ENCODE measurements at places on chromosomes 3 and 15.

DNA sequence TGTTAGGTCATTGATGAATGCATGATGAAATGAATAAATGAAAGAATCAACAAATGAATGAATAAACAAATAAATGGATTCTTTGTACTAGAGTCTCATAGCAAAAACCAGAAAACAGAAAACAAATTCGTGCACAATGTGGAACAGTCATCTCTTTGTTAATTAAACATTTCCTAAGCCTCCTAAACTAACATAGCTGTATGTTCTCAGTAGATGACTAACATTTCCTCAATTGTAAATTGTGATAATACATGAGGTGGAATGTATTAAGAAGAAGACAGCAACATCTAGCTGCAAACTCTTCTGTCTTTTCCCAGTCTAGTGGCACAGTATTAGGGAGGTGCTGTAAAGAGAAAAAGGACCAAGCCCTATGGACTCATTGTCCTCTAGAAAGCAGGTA is 1021.0 kb downstream of the MCTP2 start:
- DNase-seq = no peak

GRCh38 chr15:97517737-97518136 is 442.8 kb upstream of the ARRDC4 start:
- no peak for DNase-seq

GRCh38 chr3:78979028-78979427 is 788.8 kb downstream of the ROBO1 start:
- DNase-seq = no peak

DNA sequence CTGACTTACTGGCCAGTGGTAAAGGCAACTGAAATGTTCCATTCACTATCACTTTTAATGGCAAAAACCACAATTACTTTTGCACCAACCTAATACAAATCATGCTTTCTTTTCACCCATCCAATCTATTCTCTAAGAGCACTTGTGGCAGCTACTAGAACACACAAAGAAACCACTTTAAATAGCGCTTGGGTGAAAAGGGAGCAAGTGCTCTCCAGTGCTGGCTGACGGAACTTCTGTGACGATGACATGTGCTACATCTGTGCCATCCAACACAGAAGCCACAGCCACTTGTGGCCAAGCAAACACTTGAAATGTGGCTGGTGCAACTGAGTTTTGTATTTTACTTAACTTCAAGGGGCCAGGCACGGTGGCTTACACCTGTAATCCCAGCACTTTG is 18.9 kb downstream of the SH3BP5 start:
- no peak for DNase-seq

GRCh38 chr15:55226127-55226526 is 29.4 kb upstream of the RSL24D1 start:
- no peak for DNase-seq

DNA sequence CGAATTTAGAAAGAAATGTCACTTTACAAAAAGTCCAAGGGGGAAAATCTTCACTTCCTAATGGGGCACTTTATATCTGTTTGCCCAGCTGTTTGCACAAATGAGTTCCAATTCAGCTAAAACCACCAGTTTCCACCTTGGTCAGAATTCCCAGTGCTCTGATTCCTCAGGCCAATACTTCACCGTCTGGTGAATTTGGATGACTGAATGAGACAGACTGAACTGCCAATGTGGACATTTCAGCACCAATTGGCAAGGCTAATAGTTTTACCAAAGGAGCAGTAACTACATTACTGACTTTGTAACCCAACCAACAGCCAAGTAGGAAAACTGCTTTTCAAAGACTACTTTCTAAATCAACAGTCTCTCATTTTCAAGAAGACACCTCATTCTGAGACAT is 51.8 kb downstream of the ABI3BP start:
- no peak for DNase-seq

GRCh38 chr15:59616379-59616778 is 4.8 kb downstream of the GCNT3 start:
- DNase-seq = no peak

DNA sequence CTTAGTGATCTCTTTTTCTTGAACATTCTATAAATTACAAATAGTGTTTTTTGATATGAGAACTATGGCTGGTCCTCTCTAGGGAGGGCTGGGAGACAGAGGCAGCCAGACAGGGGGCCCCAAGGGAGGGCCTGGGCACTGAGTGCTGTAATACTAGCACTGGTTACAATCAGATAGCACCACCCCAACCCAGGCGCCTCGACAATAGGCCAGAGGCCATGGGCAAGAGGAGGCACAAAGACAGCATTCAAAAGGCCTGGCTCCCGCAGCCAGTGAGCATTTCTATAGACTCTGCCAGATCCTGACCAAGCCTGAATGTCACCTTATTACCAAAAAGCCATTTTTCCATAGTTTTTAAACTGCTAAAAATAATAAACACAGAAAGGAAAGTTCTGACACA is 158.5 kb downstream of the THRB start:
- DNase-seq = no peak

GRCh38 chr3:111726788-111727305 is 131.7 kb upstream of the ZBED2 start:
- DNase-seq = no peak

DNA sequence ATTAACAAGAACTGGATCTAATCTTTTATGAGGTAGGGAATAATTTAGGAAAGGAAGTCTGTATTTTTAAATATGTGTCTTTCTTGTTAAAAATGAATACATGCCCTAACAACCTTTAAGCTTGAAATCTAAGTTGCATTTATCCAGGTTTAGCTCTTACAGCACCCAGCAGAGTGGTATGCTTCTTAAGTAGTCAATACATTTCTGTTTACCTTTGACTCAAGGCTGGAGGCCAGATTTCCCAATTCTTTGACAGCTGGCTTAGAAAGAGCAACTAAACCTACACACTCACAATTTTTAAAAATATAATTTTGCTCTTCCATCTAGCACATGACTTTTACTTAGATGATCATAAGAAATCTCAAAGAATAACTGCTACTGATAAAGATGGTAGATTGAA is 148.9 kb downstream of the DPH6 start:
- DNase-seq = no peak

GRCh38 chr3:105473521-105474223 is 107.0 kb downstream of the ALCAM start:
- no peak for DNase-seq

DNA sequence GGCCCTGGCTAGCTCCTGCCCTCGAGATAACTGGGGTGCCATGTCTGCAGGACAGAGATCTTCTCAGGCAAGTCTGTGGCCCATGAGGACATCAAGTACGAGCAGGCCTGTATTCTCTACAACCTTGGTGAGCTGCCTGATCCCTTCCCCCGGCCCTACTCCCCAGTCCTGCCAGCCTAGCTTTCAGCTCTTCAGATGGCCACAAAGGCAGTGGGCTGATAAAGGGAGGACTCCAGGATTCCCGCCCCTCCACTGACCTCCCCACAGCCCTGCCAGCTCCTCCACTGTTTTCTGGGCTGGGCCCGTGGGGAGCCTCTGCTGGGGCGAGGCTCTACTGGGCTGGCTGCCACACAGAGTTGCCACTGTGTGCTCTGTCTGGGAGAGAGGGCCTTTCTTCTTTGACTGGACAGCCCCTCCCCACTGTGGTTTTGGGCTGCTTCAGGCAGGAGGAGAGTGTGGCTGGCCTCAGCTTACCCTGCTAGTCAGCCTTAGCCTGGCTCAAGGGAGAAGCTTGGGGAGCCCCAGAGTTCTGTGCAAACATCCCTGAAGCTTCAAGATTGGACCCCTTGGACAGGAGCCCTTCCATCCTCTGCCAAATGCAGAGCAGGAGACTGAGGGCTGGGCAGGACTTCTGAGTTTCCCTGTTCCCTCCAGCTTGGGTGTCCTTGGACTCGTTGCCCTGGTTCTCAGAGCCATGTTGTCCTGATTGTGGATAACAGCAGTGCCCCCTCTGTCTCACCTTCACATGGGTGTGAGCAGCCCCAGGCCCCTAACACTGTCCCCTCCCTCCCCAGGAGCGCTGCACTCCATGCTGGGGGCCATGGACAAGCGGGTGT is 24.4 kb downstream of the PTPN23 start:
- no peak for DNase-seq

DNA sequence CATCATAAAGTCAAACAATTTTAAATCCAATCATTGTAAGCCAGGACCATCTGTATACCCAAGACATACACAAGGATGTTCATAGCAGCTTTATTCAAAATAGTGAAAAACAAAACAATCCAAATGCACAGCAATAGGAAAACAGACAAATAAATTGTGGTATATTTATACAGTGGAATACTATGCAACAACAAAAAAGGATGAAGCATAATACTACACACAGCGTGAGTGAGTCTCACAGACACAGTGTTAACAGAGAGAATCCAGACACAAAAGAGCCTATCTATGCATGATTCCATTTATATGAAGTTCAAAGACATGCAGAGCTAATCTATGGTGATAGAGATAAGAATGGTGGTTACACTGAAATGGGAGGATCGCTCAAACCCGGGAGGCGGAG is 5.6 kb upstream of the MUC20 start:
- no peak for DNase-seq

GRCh38 chr15:64426845-64427465 is 33.4 kb upstream of the ZNF609 start:
- DNase-seq = no peak

GRCh38 chr3:51330046-51330445 is 55.0 kb upstream of the MANF start:
- no peak for DNase-seq

- no peak for DNase-seq
These were observed 26.5 kb upstream of the CLRN1 start for GRCh38 chr3:150998996-150999395.

- no peak for DNase-seq
These were observed 404.3 kb downstream of the AGBL1 start for GRCh38 chr15:86483936-86484335.

DNA sequence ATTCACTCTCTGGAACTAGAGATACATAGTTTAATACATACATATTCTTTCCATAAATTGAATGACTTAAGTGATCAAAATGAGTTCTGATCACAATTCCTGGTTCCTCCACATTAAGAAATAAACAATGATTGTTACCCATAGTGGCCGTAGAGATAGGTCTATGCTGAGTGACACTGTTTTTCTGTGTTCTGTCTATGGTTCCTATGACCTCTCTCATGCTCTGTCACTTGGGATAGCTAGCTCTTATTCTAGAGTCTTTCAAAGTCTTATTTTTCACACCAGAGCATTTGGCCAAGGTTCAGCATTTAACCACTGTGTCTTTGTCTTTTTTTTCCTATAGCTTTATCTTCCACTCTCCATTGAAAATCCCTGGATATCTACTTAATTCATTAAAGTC is 132.4 kb downstream of the GOLGA6L6 start:
- DNase-seq = no peak

GRCh38 chr15:60376677-60377095 is 21.1 kb downstream of the ANXA2 start:
- DNase-seq = no peak

- no peak for DNase-seq
These were observed 200.8 kb upstream of the GOLGA6L4 start for GRCh38 chr15:84034578-84035398.

- DNase-seq = no peak
These were observed 205.5 kb upstream of the CD96 start for GRCh38 chr3:111336511-111336910.

- no peak for DNase-seq
These were observed 13.3 kb upstream of the OR5K1 start for GRCh38 chr3:98449606-98450193.

DNA sequence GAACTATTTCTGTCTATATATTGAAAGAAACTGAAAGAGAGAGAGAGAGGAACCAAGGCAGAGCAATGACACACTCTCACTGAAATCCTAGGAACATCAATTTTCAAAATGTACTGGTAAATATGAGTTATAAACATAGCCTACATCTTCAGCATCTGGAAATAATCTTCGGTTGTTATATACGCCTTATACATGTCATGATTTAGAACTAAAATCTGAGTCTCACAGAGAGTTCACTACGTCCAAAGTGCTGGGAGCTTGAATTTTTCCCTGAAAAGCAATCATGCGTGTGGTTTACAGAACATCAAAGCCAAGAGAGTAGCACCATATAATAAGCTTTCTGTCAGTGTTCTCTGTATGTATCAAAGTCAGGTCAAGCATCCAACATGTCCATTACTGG is 420.0 kb upstream of the CBLB start:
- no peak for DNase-seq

GRCh38 chr3:38545550-38545949 is 49.4 kb downstream of the EXOG start:
- no peak for DNase-seq

GRCh38 chr15:99550077-99550476 is 15.7 kb upstream of the MEF2A start:
- no peak for DNase-seq

- DNase-seq = no peak
These were observed 52.7 kb downstream of the RAD54L2 start for GRCh38 chr3:51591231-51591630.

Data from D721Med (cell line).